ENCODE measurements at places on chromosomes 7 and 10. TPM values are rescaled to one million over a fixed set of nuclear protein-coding genes. Genes with fewer than 3 reads are reported as not detected.

DNA sequence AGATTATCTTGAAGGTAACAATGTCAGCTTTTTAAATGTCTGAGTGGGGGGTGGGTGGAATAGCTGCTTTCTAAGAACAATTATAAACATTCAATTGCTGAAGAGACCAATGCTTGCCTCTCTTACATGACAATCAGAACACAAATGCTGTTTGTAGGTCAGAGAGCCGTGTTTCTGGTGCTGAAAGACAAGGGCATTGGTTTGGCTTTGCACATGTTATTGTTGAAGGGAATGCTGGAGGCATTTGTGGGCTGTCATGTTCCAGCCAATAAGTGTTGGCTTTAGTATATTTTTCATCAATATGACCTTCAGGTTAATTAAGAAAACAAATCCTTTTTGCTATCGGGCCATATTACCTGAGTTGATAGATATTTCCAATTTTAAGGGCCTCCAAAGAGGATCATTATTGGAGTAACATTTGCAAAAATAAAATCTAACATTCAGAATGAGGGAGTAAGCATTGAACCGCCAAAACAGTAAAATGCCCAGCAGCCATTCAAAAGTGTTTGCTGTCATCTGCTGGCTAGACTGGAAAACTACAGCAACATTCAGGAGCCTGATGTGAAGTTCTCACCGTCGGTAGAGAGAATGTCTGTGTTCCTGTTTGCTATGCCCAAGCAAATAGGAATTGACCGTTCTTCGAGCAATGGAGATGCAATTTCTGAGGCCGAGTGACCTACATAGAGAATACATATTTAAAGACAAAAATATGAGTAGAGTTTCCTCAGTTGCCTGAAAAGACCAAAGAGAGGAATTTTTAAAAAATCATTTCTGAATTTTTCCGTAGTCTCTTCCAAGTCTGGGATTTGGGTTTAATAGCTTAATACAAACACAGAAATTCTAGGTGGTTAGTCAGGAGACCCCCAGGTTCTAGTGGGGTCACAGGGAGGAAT, 118.9 kb downstream of the APBB1IP start:
- no peak for DNase-seq
- H3K36me3 ChIP-seq = no peaks in the 10 kb centered on the region
- no peak overlapping the region for H3K27ac ChIP-seq

DNA sequence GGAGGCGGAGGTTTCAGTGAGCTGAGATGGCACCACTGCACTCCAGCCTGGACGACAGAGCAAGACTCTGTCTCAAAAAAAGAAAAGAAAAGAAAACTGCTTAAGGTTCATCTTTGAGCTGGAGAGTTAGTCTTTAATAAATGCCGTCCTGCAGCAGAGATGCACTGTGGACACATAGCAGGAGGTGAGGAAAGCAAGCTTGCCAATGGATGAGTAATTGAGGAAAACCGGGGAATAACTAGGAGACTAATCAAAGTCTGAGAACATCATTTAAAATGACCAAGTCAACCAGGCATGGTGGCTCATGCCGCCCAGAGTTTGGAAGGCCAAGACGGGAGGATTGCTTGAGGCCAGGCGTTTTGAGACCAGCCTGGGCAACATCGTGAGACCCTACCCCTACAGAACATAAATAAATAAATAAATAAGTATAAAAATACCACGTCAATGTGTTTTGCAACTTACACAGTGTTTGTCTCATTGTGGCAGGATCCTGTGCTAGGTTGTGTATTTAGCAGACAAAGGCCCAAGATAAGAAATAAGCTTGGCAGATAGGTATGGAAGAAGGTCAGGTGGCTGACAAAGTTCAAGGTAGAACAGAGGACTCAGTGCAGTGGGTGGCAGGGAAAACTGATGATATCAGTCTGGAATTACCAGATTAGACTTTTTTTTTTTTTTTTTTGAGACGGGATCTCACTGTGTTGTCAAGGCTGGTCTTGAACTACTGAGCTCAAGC, 115.7 kb upstream of the KMT2C start:
- no peak for DNase-seq
- no peak overlapping the region for H3K4me3 ChIP-seq
- no peak overlapping the region for H3K27ac ChIP-seq
- H3K27me3 ChIP-seq = no peaks in the 10 kb centered on the region
- no peaks in the 10 kb centered on the region for H3K36me3 ChIP-seq

DNA sequence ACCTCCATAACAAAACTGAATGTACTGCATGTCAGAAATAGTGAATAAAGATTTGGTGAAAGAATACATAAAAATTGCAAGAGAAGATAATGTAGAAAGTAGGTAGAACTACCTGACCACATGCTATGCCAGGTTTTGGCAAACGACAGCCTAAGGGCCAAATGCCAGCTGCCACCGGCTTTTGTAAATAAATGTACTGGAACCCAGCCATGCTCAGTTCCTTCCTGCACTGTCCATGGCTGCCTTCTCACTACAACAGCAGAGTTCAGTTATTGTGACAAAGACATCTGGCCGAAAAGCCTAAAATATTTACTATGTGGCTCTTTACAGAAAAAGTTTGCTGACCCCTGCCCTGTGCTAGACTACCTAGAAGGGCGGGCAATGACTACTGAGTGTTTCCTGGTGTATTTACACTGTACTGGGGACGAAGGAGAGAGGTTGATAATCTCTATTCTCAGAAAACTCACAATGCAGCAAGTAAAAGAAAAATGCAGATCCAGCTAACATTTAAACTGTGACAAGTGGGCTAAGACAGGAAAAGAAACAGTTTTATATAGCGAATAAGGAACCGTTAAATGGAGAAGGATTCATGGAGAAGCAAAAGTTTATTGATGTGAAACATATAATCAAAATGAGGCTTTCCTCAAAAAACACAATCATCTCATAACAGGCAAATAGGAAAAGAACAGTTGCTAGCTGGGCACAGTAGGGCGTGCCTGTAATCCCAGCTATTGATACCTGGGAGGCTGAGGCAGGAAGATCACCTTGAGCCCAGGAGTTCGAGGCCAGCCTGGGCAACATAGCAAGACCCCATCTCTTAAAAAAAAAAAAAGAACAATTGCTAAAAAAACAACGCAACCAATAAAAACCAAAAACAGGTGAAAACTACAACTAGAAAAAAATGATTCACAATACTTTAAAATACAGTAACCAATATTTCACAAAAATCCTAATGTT, 13.7 kb downstream of the KIN start:
- no peak for DNase-seq
- no peak overlapping the region for H3K27ac ChIP-seq
- no peaks in the 10 kb centered on the region for H3K27me3 ChIP-seq
- H3K4me1 ChIP-seq = no peaks in the 10 kb centered on the region

GRCh38 chr7:26958834-26959233, 94.4 kb upstream of the SKAP2 start:
- H3K27ac ChIP-seq = peak overlapping the region; percentile 21
- no peak overlapping the region for H3K4me3 ChIP-seq
- no peaks in the 10 kb centered on the region for H3K27me3 ChIP-seq
- H3K36me3 ChIP-seq = no peaks in the 10 kb centered on the region
- no peak for DNase-seq

DNA sequence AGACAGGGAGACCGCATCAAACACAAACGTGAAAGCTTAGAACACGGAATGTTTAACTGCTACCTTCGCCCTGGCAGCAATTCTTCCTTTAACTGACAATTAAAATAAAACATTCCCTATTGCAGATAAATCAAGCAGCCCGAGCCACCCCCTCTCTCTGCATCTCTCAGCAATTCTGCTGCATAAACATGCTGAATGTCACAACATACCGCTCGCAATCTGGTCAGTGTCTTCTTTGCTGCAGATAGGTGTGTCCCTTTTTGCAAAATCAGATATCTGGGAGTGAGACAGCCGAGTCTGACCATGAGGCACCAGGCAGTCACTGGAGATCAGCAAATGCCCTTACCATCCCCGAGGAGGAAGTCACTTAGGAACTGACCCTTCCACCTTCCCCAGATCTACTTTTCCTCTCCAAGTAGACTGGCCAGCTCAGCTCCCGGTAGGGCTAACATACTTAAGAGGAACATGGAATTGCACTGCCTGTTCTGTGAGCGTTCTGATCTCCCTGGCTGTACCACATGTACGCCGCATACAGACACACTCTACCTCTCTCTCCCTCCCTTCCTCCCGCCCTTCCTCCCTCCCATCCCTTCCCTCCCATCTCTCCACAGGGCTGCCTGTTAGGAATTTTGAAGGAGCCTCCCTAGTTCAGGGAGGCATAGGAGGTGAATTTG, at the start of gene FRMD4A:
TSS of gene FRMD4A (minus strand) at position 537 of the 674 bp plus-strand sequence.
- H3K27ac ChIP-seq = no peak within 1 kb of the TSS
- peaks cover 88% of the 10 kb centered on the region for H3K27me3 ChIP-seq
- no peaks in the 10 kb centered on the region for H3K4me1 ChIP-seq
- H3K4me3 ChIP-seq = no peak within 1 kb of the TSS

DNA sequence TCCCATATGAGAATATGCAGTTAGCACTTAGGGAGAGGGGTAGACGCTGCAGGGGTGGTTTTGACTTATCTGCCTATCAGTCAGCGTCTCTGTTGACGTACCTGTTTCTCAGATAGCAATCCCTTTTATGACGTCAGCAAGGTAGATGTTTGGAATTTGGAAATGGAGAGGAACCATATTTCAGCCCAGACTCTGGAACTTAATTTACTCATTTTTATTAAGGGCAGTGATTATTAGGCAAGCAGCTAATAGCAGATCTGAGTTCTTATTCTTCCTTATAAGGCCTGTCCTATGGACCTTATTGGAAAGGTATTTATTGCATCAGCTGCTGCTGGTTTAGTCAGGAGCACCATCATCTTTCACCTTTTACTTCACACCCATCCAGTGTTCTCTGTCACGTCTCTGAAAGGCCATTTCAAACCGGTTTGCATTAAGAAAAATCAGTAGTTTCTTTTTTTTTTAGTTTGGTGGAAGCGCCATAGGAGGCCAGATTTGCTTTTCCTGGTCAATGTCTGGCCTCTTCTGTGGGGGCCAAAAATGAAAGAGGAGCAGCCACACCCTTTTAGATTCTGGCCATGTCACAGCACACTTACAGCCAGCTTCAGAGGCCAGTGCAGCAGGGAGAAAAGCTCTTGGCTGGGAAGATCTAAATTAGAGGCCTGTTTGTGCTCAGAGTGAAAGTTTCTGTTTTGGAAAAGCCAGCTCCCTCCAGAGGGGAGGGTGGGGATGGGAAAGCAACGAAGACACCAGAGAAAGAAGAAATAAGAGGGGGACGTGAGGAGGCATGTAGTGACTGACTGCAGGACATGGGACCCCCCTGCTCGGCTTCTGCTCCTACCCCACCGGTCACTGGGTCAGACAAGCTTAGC, 146.3 kb downstream of the TCF7L2 start:
- H3K4me1 ChIP-seq = peaks cover 44% of the 10 kb centered on the region
- H3K36me3 ChIP-seq = no peaks in the 10 kb centered on the region
- no peak overlapping the region for H3K27ac ChIP-seq
- H3K27me3 ChIP-seq = no peaks in the 10 kb centered on the region
- no peak for DNase-seq
- H3K4me3 ChIP-seq = no peak overlapping the region

- no peaks in the 10 kb centered on the region for H3K36me3 ChIP-seq
- no peak for DNase-seq
- no peak overlapping the region for H3K27ac ChIP-seq
- no peaks in the 10 kb centered on the region for H3K27me3 ChIP-seq
Measured at GRCh38 chr10:32419615-32420014, 26.3 kb upstream of the CCDC7 start.

- no peaks in the 10 kb centered on the region for H3K36me3 ChIP-seq
- no peak overlapping the region for H3K4me3 ChIP-seq
- H3K4me1 ChIP-seq = no peaks in the 10 kb centered on the region
- no peak overlapping the region for H3K27ac ChIP-seq
- no peaks in the 10 kb centered on the region for H3K27me3 ChIP-seq
- DNase-seq = no peak
Measured at GRCh38 chr10:28842321-28842720, 165.0 kb downstream of the BAMBI start.

Gene TIMM23B
- total RNA-seq = 15.1 TPM

Gene SPDYE5
- not detected for total RNA-seq

Gene SPDYE2B
- total RNA-seq = not detected

Gene HYAL4
- total RNA-seq = not detected

Gene ITIH5
- total RNA-seq = not detected

Gene GNG11
- 4.4 TPM for total RNA-seq

Gene ZEB1
- total RNA-seq = 1.4 TPM

Gene MYH16
- 11.7 TPM for total RNA-seq

Gene FAM107B
- total RNA-seq = 99.0 TPM

All from PC-9 (cell line).